Thymus (tissue), 14 donors: ENCODE measurements at places on chromosomes 12 and 14. TPM values are rescaled to one million over a fixed set of nuclear protein-coding genes. Genes with fewer than 3 reads are reported as not detected.

DNA sequence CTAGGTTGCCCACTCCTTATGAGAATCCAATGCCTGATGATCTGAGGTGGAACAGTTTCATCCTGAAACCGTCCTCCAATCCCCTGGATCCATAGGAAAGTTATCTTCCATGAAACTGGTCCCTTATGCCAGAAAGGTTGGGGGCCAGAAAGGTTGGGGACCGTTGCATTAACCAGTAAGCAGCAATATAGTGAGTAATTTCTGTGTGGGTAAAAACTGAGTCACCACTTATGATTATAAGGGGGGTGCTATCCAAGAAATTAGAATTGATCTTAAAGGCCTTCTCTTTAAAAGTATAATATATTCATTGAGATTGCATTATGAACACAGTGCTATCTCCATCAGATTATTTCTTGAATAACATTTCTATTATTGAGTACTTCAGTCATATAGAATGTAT lies 97.2 kb downstream of the PCNX1 start:
- H3K4me3 ChIP-seq: no peak overlapping the region
- DNase-seq: no peak
- H3K4me1 ChIP-seq: no peaks in the 10 kb centered on the region
- no peak overlapping the region for H3K27ac ChIP-seq

The ASB2 gene
- total RNA-seq: 3.7 TPM

GRCh38 chr12:49744363-49744885 lies 3.1 kb downstream of the TMBIM6 start:
- H3K4me1 ChIP-seq: peaks cover 10% of the 10 kb centered on the region
- DNase-seq: no peak
- H3K4me3 ChIP-seq: no peak overlapping the region
- H3K27ac ChIP-seq: no peak overlapping the region
- no peaks in the 10 kb centered on the region for H3K27me3 ChIP-seq

- peaks cover 19% of the 10 kb centered on the region for H3K27me3 ChIP-seq
- no peak overlapping the region for H3K27ac ChIP-seq
- peaks cover 10% of the 10 kb centered on the region for H3K4me1 ChIP-seq
- DNase-seq: no peak
Observed at GRCh38 chr14:89025561-89026236, 201.2 kb downstream of the TTC8 start.

The TCL1A gene
- total RNA-seq: 6.4 TPM

The METTL1 gene
- total RNA-seq: 10.6 TPM

The RNF212B gene
- total RNA-seq: 0.05 TPM

DNA sequence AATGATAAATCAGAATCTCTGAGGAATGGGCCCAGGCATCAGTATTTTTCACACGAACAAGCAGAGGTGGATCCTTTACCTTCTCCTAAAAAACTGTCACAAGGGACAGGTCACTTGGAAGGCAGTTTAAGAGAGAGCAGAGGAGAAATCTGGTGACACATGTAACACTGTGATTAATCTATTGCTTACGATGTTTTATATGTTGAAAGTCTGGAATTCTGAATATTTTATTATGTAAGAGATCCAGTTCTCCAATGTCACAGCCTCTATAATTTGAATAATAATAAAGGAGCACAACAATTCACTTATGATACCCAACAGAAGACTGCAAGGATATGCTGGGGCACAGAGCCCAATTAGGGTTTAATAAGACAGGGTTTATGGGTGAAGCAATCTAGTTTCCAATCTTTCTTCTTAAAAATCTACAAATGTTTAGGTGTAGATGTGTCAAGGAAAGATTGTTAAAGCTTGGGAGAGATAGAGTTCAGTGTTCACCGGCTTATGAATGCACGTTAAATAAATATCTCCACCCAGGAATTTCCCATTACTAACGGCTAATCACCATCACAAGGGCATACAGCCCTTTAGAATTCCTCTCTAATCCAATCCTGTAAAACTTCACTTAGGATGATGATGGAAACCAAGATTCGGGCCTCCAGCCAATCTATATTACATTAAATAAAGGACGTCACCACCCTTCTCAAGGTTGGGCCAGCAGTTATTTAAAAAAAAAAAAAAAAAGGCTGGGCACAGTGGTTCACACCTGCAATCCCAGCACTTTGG lies 23.4 kb downstream of the DUSP16 start:
- no peaks in the 10 kb centered on the region for H3K27me3 ChIP-seq
- H3K27ac ChIP-seq: no peak overlapping the region
- no peaks in the 10 kb centered on the region for H3K36me3 ChIP-seq
- peaks cover 13% of the 10 kb centered on the region for H3K4me1 ChIP-seq

The KLRB1 gene
- 22.6 TPM for total RNA-seq

DNA sequence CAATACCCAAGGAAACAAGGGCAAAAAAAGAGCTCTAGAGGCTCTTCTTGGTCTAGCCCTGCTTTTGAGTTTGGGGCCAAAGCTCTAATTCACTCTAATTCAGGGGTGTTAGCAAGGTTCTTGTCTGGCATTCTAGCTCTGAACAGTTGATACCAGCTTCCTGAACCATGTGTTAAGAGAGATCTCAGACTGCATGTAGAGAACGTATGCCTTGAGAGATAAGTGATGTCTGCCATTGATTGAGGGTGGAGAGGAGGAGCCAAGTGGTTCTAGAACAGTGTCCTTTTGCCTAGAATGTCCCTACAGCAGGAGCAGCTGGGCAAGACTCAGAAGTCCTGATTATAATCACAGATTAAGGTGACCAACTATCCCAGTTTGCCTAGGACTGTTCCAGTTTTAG lies 18.2 kb upstream of the POC1B start:
- H3K4me1 ChIP-seq: no peaks in the 10 kb centered on the region
- DNase-seq: no peak
- no peak overlapping the region for H3K4me3 ChIP-seq
- H3K36me3 ChIP-seq: no peaks in the 10 kb centered on the region
- no peaks in the 10 kb centered on the region for H3K27me3 ChIP-seq

- no peak for DNase-seq
- H3K4me1 ChIP-seq: no peaks in the 10 kb centered on the region
- H3K27me3 ChIP-seq: no peaks in the 10 kb centered on the region
- H3K27ac ChIP-seq: no peak overlapping the region
- H3K36me3 ChIP-seq: no peaks in the 10 kb centered on the region
Observed at GRCh38 chr14:50303744-50304471, 8.1 kb downstream of the L2HGDH start.

DNA sequence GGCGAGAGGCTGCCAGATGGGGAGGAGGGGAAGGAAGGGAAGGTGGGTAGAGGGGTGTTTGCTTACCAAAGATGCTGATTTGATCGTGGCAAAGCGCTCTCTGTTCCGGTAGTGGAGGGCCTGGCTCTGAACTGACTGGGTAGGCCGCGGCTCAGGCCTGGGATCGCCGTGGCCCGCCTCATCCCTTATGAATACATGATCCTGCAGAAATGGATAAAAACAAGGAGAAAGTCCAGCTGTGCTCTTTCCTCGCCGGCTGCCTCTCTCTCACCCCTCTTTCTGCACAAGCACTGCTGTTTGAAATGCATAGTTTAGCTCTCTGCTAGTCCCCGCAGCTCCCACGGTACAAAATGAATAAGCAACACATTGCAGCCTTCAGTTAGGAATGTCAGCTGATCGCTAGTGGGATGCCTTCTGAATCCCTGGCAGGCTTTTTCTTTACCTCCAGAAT lies 53.8 kb downstream of the PEBP1 start:
- no peaks in the 10 kb centered on the region for H3K4me1 ChIP-seq
- no peak overlapping the region for H3K27ac ChIP-seq
- no peak overlapping the region for H3K4me3 ChIP-seq
- H3K27me3 ChIP-seq: no peaks in the 10 kb centered on the region

GRCh38 chr12:49358483-49359141 lies 8.7 kb upstream of the SPATS2 start:
- H3K4me3 ChIP-seq: no peak overlapping the region
- H3K36me3 ChIP-seq: no peaks in the 10 kb centered on the region
- peaks cover 20% of the 10 kb centered on the region for H3K27me3 ChIP-seq
- peak; percentile 86 for DNase-seq

DNA sequence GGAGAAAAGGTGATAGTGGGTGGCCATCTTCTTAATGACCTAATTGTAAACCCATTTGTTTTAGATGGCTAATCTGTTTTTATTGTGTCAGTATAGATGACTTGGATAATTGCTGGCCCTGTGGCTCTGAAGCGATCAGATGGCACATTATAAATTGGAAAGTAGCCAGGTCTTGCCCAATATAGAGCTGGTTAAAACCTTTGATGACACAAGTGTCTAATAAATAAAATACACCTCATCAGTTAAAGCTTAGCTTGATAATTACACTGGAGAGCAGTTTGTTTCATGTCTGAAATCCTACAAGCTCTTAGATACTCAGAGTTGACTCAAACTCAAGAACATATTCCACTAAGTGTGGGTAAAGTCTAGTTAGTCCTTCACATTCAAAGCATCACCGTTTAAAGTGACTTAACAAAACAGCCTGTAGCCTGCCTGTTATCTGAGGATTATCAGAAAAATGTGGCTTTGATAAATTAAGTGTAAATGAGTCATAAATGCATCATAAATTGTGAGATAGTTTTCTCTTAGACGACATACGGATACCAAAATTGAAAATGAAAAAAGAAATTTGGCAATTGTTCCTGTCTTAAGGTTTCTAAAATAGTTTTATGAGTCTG lies 280.9 kb downstream of the LRIG3 start:
- H3K27me3 ChIP-seq: no peaks in the 10 kb centered on the region
- no peaks in the 10 kb centered on the region for H3K4me1 ChIP-seq
- H3K27ac ChIP-seq: no peak overlapping the region
- H3K4me3 ChIP-seq: no peak overlapping the region
- no peaks in the 10 kb centered on the region for H3K36me3 ChIP-seq
- DNase-seq: no peak

GRCh38 chr14:99462210-99462609 lies 18.4 kb downstream of the SETD3 start:
- H3K4me1 ChIP-seq: no peaks in the 10 kb centered on the region
- DNase-seq: no peak
- no peak overlapping the region for H3K4me3 ChIP-seq
- no peak overlapping the region for H3K27ac ChIP-seq
- peaks cover 58% of the 10 kb centered on the region for H3K36me3 ChIP-seq

GRCh38 chr14:105899657-105900397 lies 373.4 kb downstream of the TMEM121 start:
- no peaks in the 10 kb centered on the region for H3K36me3 ChIP-seq
- peaks cover 2% of the 10 kb centered on the region for H3K27me3 ChIP-seq
- H3K4me1 ChIP-seq: peaks cover 5% of the 10 kb centered on the region
- no peak for DNase-seq
- no peak overlapping the region for H3K27ac ChIP-seq
- H3K4me3 ChIP-seq: no peak overlapping the region

DNA sequence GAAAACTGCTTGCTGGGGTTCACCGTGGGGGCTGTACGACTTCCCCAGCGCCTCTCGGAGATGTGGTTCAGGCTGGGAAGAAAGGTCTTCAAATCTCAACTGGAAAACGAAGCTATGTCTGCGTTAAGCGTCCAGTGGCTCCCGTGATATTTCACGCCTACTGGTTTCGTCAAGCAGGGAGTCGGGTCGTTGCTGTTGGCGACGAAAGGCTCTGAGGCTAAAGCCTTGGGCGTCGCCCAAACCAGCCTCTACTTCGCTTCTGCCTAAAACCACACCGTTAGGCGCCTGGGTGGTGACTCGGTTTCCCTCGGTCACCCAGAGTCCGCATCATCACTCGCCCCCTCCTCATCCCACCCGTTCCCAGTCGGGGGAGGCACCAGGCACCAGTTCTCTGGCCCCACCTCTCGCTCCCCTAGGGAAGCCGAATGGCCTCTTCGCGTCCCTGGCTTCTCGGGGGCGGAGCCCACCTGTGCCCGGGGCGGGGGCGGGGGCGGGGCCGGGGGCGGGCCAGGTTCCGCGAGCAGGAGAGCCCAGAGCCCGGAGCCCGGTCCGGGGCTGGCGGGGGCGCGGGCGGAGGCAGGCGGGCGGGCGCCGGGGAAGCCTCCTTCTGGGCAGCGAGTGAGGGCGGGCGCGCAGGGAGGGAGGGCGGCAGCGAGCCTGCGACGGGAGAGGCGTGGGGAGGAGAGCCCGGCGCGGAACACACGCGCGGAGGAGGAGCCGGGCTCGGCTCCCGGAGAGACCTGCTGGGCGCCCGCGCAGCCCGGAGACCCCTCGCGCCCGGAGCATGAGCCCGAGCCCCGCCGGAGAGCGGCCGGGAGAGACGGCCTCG lies at the start of gene B4GALNT3:
Gene B4GALNT3, plus strand, starts transcription at position 510 of the 829 bp plus-strand sequence. CDS start 438 bp downstream, outside the sequence.
- DNase-seq: peak; percentile 25
- peak within 1 kb of the TSS; percentile 27 for H3K4me3 ChIP-seq
- peaks cover 10% of the 10 kb centered on the region for H3K4me1 ChIP-seq
- H3K36me3 ChIP-seq: no peaks in the 10 kb centered on the region
- H3K27ac ChIP-seq: no peak within 1 kb of the TSS
